AML-193 (cell line): ENCODE measurements at places on chromosomes 7 and 10.

DNA sequence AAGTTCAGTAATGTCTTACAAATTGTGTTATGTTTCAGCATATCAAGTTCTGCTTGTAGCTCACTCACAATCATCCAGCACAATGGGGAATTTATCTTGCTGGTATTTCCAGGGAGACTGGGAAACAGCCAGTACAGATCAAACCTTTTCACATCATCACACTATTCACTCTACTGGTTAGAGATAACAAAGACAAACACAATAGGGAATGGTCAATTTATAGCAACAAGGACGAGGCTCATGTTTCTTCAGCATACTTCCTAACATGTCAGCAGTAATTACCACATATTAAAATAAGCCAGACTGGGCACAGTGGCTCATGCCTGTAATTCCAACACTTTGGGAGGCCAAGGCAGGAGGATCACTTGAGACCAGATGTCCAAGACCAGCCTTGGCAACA, 38.3 kb downstream of the TOMM7 start:
- no peak for DNase-seq

DNA sequence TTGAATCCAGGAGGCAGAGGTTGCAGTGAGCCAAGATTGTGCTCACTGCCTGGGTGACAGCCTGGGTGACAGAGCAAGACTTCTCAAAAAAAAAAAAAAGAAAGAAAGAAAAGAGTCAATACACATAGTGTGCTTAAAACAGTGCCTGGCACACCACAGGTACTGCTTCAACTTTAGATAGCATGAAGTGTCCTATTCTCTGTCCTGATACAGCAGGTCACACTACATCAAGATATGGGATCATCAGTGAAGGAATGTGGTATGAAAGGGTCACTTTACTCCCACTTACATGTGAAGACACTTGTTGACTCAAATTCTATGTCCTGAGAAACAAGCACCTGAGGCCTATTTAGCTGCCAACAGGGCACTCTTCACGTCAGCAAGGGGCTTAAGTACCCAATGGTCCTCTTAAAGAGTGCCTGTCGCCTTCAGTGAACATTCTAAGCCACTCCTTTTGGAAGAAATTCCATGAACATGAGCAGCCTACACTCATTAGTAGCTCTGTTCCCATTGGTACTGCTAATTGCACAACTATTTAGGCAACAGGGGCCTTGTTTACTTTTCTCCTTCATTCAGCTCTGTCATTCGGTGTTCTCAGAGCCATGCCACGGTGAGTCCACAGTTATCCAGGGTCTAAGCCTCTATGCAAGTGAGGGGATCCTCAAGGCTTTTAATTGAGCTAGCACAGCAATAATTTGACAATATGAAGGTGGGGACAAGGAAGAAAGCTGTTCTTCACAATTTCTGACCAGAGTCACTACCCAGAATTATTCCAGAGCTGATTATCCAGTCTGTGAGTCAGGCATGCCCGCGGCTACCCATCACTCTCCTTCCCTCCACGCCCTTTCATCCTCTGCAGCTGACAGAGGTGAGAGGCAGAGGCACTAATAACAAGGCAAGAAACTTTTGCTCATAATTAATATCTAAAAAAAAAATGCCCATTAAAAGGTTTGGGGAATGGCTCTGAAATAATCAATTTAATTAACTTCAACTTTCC, 56.6 kb upstream of the PTN start:
- no peak for DNase-seq

DNA sequence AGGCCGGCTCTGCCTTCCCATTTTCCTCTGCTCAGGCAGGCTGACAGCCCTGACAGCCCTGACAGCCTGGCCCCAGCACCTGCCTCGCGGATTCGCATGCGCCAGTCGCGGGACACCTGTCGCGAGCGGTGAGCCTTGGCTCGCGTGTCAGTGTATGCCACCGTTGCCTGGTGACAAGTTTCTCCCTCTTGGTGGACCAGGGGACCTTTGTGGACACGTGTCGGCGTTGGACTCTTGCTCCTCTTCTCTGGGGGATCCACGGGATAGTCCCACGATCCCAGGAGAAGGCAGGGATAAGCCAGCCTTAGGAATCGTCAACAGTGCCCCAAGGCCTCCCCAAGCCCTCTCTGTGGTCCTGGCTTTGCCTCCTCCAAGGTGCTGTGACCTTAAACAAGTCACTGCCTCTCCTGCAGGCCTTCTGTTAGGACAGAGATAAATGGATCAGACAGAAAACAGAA, 18.1 kb upstream of the ZNF273 start:
- DNase-seq = no peak

- no peak for DNase-seq
Observed at GRCh38 chr7:55158541-55159382, 139.9 kb downstream of the EGFR start.
